AG09309 (cell line): ENCODE measurements at places on chromosomes 12 and 14.

DNA sequence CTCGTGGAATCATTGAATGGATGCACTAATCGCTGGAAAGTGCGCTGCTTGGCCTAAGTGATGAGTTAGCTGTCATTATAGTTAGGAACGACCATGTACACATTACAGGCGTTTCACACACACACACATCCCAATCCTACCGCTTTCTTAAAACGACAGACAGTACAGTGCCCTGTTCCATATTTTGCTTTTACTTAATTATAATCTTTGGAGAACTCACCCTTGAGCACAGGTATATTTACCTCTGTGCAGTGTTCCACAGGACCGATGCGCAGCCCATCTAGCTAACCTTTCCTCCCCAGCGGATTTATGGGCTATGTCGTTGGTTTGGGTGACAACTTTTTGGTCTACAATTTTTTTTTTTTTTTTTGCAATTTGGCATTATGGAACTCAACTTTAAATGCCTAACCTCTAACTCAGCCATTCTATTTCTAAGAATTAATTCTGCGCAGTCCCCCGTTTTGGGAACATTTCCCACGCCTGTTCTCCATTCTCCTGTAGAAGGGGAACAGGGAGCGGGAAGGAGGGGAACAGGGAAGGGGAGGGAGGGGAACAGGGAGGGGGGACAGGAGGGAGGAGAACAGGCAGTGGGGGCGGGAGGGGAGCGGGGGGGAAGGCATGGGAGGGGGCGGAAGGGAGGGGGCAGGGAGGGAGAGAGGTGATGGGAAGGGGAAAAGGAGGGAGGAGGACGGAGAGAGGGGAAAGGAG lies 663 bp upstream of the ULK1 start:
- DNase-seq: no peak

GRCh38 chr14:72014486-72014885 lies 82.3 kb downstream of the RGS6 start:
- no peak for DNase-seq

- DNase-seq: no peak
Measured at GRCh38 chr12:53313996-53314395, 7.4 kb downstream of the AAAS start.

DNA sequence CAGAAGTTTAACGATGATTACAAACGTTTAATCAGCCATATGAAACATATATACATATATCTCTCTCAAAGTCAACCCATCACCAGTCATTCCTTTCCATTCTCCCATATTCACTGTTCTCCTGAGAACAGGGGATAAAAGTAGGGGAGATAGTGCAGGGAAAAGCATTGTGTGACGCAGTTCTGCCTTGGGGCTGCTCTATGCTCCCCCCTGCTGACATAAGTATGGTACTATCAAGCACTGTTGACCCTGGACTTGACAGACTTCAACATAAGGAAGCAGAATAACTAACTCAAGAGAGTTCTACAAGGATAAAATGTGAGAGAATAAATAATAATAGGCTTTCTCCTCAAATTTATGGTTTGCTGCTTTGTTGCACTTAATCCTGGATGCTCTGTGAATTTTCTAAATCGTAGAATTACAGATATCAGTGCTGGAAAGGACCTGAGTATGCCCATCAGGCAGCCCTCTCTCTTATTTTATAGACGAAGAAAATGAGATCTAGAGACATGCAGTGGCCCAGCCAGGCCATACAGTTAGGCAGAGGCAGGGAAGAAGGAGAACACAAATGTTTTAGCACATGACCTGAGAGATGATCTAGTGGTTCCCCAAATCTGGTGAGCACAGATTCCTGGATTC lies 87.2 kb downstream of the SCN8A start:
- no peak for DNase-seq

DNA sequence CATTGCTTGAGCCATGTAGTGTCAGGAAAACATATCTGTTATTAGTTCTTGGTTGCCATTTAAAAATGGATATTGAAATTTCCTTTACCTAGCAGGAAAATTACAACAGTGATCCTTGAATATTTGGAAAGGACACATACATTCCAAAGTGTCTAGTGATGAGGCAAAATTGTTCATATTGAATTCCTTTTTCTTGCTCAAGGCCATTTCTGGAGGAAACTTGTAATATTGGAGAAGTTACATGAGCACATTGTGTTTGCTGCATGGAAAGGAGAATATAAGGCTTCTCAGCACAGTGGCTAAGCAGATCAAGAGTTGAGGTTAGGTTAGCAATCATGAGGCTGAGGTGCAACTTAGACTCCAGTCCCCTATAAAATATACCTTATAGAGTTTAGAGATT lies 121.9 kb downstream of the PDE3A start:
- DNase-seq: no peak
